NCI-H2029 (cell line): ENCODE measurements at places on chromosomes 6 and 20.

DNA sequence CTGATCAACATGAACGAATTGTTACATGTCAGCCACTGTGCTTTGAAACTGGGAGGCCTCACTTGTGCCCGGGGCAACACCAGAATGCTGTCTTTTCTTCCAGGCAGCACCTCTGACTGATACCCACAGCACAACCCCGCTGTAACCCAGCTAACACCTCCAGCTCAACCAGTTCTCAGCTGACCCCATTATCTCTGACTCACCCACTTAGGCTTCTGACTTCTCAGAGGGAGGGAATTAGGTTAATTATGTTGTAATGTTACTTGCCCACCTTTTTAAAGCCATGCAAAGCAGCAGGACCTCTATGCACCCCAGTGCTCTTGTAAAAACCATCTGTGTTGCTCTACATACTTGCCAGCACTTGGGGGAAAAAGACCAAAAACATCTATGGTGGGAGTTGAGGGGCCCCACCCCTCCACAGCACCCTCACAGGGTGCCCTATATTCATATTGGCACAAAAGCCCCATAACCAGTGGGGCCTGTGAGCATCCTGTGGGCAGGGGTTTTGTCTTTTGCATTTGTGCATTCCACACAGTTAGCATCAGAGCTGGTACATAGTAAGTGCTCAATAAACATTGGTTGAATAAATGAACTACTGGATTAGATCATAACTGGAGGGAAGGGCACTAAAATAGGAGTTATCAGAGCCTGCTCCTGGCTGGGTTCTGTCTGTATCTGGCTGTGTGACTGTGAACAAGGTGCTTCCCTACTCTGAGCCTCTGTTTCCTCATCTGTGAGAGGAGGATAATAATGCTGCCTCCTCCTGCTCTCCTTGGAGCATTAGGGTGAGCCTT is 22.3 kb downstream of the BNIP5 start:
- DNase-seq, result no peak

DNA sequence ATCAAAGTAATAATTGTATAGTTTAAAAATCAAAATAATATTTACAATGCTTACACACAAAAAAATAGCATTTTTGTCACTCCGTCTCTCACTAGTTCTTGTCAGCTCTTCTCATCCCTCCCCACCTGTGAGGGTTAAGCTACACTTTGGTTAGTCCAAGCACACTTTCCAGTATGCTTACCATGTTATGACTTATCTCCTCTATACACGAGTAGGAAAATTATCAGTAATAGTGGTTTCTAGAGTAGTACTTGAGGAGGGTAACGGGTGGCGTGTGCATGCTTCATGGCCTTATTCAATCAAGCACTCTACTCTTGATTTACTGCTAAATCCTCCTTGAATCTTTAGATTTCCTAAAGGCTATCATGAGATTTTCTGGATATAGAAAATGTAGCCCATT is 443.7 kb downstream of the UTRN start:
- DNase-seq, result no peak

- no peak for DNase-seq
These were observed 24.6 kb downstream of the ATG5 start for GRCh38 chr6:106300944-106301343.

- DNase-seq, result peak; percentile 53
These were observed 3.7 kb downstream of the PRSS16 start for GRCh38 chr6:27251112-27251605.

GRCh38 chr6:166360243-166361076 is 18.1 kb upstream of the SFT2D1 start:
- DNase-seq, result no peak

GRCh38 chr6:86448398-86448797 is 488.9 kb upstream of the HTR1E start:
- DNase-seq, result no peak

DNA sequence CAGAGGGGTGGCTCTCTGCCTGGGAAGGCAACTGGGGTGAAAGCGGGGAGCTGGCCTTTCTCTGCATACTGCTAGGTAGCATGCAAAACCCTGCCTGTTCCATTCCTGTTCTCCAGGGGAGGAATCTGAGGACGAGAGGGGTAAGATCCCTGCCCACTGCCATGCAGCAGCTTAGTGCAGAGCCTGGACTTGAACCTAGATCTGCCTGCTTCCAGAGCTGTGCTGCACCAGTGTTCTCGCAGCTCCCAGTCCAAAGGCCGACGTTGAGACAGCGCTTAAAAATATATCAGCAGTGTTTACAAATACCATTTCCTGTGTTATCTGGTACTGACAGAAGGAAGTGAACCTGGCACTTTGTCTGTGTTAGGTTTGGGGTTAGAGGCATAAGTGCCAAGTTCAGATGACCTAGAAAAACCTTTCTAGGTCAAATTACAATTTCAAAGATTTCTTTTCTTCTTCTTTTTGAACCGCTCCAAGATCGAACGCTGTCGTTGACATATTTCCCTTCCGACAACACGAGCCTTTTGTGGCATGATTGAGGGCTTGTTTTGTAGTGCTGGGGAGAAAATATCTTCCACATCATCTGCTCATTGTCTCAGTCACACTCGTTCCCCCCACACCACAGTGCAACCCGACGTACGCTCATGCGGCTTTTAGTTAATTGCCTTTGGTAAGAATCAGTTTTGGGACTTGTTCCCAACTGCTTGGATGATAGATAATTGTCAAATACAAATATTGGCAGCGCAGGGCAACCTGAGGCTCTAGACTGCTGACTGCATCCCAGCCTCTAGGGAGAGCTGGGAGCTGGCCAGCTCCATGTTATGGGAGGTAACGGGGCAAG is 44.6 kb downstream of the TOX2 start:
- DNase-seq, result peak; percentile 89

GRCh38 chr20:41261790-41262717 is 55.5 kb downstream of the ZHX3 start:
- DNase-seq, result no peak

DNA sequence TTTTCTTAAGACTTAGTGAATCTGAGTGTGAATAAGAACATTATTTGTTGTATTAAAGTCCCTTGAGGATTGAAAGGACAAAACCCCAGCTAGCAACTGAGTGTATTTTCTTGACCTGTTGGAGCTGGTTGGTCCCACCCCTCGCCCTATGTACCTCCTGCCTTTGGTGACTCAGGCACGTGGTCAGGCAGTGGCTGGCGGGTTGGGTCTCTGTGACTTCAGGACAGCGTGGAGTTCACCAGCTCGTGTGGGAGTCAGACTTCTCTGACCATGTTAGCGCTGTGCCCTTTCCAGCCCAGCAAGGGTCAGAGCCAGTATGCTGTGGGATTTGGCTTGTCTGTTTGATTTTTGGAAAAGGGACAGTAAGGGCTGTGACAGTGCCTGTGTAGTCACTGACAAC is 93.7 kb downstream of the SSR1 start:
- no peak for DNase-seq

GRCh38 chr6:74415056-74415455 is 719.1 kb downstream of the CD109 start:
- DNase-seq, result no peak

GRCh38 chr6:169386411-169387057 is 132.9 kb upstream of the THBS2 start:
- DNase-seq, result no peak

DNA sequence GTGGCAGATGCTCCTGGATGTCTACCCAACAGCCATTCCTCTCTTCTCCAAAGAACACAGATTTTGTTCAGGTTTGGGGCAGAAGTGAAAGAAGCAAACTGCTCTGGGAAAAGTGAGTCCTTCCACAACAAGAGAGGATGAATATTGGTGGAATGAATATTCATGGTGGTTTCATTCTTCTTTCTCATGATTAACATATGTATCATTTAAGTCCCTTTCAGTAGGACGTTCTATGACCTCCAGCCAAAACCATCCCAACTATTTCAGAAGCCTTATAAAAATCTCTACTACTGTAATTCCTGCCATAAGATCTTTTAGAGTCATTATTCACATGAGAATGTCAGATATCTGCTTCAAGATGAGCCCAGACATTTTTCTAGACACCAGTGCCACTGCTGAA is 44.4 kb downstream of the MDN1 start:
- no peak for DNase-seq

DNA sequence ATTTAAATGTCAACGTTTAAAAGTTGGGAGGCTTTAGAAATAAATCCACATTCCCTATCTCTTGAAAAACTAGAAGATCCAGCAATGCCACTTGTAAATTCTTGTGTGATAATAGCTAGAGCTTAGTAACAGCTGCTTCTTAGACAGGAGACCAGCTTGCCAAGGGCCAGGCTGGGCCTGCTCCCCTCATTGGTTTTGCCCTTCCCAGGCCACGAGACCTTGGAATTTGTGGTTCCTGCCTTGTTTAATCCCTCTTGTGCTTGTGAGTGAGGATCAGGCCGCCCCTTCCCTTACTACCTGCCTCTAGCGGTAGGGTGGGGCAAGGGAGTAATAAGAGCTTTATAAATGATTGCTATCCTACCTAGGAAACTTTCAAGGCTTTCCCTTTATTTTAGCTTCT is 363.5 kb downstream of the SYNE1 start:
- no peak for DNase-seq

DNA sequence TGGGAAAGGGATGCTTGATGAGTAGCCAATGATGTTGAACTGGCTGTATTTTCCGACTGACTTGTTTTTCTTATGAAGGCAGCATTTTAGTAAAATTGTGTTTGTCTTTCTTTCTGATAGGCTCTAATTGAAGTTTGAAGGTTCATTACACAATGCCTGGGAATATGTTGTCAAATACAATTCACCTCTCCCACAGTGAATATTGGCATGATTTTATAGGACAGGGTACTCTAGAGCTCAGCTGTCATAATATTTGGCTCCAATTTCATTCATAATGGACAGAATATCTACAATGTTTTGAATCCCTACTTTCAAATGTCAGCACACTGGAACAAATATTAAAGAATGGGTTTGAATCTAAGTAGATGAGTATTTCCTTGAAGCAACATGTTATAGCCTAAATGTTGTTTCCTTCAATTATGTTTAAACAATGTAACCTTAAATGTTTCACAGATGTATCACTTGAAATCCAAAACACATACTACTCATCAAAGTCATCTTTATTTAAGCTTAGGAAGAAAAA is 81.4 kb downstream of the LAMA2 start:
- no peak for DNase-seq

DNA sequence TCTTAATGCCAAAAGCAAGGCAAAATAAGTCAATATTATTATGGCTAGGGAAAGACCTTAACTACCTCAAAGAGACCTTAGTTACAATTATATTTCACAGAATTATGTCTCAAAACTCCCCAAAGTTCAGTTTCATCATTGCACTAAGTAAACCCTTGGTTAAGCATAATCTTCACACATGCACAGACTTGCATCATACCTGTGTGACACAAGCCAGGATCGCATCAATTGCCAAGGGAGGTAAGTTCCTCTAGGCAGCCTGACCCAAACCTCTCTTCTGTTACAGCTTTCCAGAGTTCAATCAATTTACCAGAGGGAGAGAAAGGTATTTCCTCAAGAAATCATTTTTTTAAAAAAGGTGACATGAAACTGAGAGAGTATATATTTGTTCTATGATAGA is 31.9 kb upstream of the PRSS35 start:
- DNase-seq, result no peak

GRCh38 chr6:83613378-83613777 is 95.5 kb downstream of the SNAP91 start:
- no peak for DNase-seq

- DNase-seq, result no peak
These were observed 33.7 kb upstream of the ME1 start for GRCh38 chr6:83464381-83465140.

DNA sequence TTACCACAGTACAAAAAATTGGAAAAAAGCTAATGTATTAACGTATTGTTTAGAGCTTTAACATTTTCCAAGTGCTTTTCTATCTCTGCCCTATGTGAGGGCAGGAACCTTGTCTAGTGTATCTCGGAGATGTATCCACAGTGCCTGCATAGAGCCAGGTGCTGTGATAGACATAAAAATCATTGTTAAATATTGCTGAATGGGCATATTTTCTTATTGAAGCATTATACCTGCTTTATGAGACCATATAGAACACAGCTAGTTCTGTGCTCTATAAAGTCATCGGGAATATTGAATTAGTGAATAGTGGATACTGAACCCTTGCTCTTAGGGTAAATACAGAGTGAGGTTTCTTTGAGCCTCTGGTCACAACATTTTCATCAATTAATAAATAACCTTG is 163.0 kb downstream of the RNF144B start:
- no peak for DNase-seq

GRCh38 chr20:41094353-41095055 is 42.8 kb upstream of the PLCG1 start:
- no peak for DNase-seq

DNA sequence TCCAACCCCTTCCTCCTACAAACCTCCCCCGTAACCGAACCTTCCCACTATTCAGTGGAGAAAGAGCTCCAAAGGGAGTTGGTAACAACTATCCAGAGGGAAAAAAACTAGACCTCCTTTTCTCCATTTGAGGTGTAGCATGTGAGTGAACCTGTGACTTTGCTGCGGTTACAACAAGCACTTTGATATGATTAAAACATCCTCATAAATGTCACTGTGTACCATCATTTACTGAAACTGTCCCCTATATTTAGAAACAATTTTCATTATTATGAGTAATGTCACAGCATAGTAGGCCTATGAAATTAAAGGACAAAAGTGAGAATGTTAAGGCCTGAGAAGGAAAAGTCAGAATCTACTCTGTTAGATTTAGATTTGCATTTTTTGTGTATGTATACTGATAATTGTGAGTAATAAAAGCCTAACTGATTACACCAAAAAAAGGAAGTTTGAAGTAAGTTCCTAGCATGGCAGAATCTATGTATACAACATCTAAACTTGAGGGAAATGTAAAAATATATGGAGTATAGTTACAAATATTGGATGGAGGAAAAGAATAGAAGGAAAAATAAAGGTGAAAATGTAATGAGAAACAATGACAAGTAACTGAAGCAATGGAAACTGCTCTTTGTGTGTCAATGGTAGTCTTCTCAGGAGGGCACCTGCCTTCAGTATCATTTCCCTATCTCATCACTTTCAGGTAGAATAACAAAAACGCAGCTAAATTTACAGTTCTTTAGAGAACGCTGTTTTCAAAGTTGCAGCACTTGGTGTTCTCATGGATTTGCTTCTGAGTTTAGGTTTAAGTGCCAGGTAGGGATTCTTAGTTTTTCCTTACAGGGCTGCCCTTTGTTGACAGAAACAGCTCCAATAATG is 145.9 kb downstream of the IMPG1 start:
- no peak for DNase-seq

GRCh38 chr6:33289784-33290315 is 449 bp downstream of the PFDN6 start:
- DNase-seq, result no peak

- no peak for DNase-seq
These were observed 47.6 kb upstream of the PTGIS start for GRCh38 chr20:49615401-49616153.
